ENCODE measurements at places on chromosomes 4 and X.

GRCh38 chrX:42151808-42152207 lies 228.5 kb upstream of the CASK start:
- H3K4me1 ChIP-seq = peaks cover 10% of the 10 kb centered on the region
- DNase-seq = no peak
- no peaks in the 10 kb centered on the region for H3K36me3 ChIP-seq
- H3K27ac ChIP-seq = peak overlapping the region; percentile 18

DNA sequence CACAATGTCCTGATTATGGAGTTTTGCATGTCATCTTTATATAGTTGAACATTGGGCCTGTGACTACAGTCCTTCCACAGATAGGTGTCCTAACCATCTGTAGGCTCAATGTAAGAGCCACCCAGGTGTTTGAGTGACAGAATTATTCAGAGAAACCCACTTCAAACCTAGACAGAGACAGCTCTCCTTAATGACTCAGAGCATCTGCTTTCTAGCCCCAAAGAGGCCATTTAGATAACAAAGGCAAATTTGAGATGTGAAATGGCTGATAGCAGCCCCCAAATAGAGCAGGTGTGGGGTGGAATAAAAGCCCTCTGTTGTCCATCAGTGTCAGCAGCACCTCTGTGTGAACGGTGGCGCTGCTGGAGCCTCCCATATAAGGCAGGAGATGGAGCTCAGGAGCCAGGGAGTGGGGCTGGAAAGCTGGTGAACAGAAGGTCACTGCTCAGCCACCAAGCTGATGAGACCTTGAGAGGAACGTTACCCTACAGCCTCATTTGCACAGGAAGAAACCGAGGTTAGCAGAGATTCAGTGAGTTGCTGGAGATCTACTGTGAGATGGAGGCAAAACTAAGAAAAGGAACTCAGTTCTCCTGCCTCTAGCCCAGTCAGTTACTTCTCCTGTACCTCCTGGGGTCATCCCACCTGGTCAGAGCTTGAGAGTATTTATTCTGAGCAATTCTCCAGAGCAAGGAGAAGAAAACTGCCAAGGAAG lies 153.3 kb upstream of the LNX1 start:
- DNase-seq = no peak
- H3K4me3 ChIP-seq = no peak overlapping the region
- H3K27me3 ChIP-seq = no peaks in the 10 kb centered on the region

GRCh38 chr4:88705805-88706492 lies 8.3 kb upstream of the NAP1L5 start:
- DNase-seq = no peak
- H3K36me3 ChIP-seq = peaks cover 24% of the 10 kb centered on the region
- no peak overlapping the region for H3K4me3 ChIP-seq
- peaks cover 2% of the 10 kb centered on the region for H3K4me1 ChIP-seq
- H3K27ac ChIP-seq = no peak overlapping the region
- no peaks in the 10 kb centered on the region for H3K27me3 ChIP-seq

DNA sequence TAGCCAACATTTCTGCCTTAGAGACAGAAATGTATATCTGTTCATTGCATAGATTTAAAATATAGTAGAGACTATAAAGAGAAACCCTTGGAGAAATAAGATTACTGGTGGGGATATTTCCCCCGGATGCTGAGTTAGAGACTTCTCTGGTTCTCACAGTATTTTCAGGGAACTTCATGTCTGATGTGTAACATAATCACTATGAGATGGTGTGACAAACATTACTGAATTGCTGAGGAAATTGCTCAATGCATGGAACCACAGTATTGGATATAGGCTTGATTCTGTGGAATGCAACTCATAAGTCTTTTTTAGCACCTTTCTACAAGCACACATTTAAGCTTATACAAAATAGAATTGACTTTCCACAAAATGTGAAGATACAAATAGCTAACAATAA lies 152.7 kb downstream of the SOWAHB start:
- no peaks in the 10 kb centered on the region for H3K36me3 ChIP-seq
- H3K27me3 ChIP-seq = peaks cover 18% of the 10 kb centered on the region
- no peak overlapping the region for H3K4me3 ChIP-seq
- H3K27ac ChIP-seq = no peak overlapping the region
- no peak for DNase-seq

- peak; percentile 92 for DNase-seq
- peaks cover 99% of the 10 kb centered on the region for H3K4me1 ChIP-seq
- H3K27ac ChIP-seq = peak overlapping the region; percentile 100
Measured at GRCh38 chr4:6177587-6178197, 22.7 kb downstream of the JAKMIP1 start.

DNA sequence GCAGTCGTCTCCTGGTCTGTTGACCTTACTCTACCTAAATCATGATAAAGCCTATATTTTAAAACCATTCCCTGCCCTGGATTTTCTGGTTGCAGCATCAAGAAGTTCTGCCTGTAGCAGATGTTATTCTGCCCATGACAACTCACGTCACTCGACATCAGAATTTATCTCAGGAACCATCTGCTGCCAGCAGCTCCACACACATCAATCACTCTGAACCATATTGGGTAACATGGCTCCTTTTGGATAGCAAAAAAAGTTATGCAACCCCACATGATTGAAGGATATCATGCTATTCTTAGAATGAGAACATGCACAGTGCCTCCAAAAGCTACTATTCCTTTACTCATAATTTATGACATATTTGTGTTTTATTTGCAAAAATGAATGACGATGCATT lies 341.4 kb downstream of the DHRSX start:
- H3K27ac ChIP-seq = no peak overlapping the region
- no peaks in the 10 kb centered on the region for H3K4me1 ChIP-seq
- H3K4me3 ChIP-seq = no peak overlapping the region
- H3K27me3 ChIP-seq = no peaks in the 10 kb centered on the region

- H3K27ac ChIP-seq = no peak overlapping the region
- H3K27me3 ChIP-seq = no peaks in the 10 kb centered on the region
- DNase-seq = no peak
- H3K36me3 ChIP-seq = no peaks in the 10 kb centered on the region
- H3K4me1 ChIP-seq = no peaks in the 10 kb centered on the region
Measured at GRCh38 chr4:83723609-83724008, 187.7 kb downstream of the GPAT3 start.

DNA sequence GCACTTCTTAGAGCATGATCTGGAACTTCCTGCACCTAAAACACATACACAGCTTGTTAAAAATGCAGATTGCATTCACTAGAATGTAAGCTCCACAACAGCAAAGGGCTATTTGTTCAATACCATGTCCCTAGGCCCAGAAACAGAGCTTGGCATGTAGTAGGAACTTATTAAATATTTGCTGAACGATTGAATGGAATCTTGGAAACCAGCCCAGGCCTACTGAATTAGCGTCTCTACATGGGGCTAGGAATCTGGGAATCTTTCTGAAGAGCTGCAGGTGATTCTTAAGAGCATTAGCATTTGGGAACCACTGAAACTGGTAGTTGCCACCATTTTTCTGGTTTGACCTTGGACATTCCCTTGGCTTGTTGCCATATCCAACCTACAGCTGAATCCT lies 234.1 kb downstream of the STIM2 start:
- no peaks in the 10 kb centered on the region for H3K4me1 ChIP-seq
- H3K27ac ChIP-seq = no peak overlapping the region
- no peaks in the 10 kb centered on the region for H3K27me3 ChIP-seq

DNA sequence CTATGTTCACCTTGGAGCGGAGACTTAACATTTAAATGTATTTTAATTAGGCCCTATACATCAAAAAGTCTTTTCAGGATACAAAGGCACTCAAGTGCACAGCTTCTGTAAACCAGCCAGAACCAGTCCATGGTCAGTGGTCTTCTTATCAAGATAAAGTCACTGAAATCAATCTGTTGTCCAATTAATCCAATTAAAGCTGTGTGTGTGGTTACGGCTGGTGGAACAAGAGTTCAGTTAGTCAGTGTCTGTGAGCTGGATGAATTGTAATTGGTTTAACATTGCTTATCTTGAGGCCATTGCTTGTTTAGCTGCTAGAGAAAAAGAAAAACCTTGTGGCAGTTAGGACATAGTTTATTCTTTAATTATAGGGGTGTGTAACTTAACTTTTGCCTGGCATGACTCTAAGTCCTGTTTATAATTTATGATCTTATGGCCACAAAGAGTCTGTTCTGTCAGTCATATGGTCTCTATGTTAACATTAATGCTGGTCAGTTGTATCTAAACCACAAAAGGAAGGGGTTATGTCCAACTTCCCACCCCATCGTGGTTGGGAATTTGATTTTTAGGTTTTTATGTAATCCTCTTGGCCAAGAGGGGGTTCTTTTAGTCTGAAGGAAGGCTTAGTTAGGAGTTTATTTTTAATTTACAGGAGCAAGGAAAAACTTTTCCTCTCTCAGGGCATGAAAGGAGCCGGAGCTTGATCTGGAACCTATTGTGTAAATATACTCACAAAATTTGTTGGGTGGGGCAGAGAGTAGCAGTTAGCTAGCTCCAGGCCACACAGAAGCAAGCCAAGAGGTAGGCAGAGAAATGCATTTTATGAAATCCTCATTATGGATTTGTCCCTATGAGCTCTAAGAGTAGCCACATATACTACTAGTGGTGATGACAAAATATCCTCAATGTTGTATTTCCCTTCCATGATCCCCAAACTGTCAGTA lies 665.7 kb upstream of the ACTRT1 start:
- DNase-seq = no peak
- H3K4me1 ChIP-seq = no peaks in the 10 kb centered on the region
- no peak overlapping the region for H3K4me3 ChIP-seq
- no peaks in the 10 kb centered on the region for H3K27me3 ChIP-seq

- H3K36me3 ChIP-seq = no peaks in the 10 kb centered on the region
- peaks cover 7% of the 10 kb centered on the region for H3K27me3 ChIP-seq
- no peak overlapping the region for H3K27ac ChIP-seq
Measured at GRCh38 chr4:158250321-158250720, 40.0 kb downstream of the TMEM144 start.

GRCh38 chrX:42176789-42177188 lies 253.4 kb upstream of the CASK start:
- no peak overlapping the region for H3K27ac ChIP-seq
- no peaks in the 10 kb centered on the region for H3K4me1 ChIP-seq
- no peaks in the 10 kb centered on the region for H3K36me3 ChIP-seq
- H3K4me3 ChIP-seq = no peak overlapping the region
- DNase-seq = no peak
- no peaks in the 10 kb centered on the region for H3K27me3 ChIP-seq

DNA sequence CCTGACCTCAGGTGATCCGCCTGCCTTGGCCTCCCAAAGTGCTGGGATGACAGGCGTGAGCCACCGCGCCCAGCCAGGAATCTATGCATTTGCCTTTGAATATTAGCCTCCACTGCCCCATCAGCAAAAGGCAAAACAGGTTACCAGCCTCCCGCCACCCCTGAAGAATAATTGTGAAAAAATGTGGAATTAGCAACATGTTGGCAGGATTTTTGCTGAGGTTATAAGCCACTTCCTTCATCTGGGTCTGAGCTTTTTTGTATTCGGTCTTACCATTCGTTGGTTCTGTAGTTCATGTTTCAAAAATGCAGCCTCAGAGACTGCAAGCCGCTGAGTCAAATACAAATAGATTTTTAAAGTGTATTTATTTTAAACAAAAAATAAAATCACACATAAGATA lies 44.2 kb upstream of the SHOX start:
- no peak for DNase-seq
- no peak overlapping the region for H3K4me3 ChIP-seq
- no peak overlapping the region for H3K27ac ChIP-seq
- H3K4me1 ChIP-seq = no peaks in the 10 kb centered on the region
- no peaks in the 10 kb centered on the region for H3K36me3 ChIP-seq
- H3K27me3 ChIP-seq = no peaks in the 10 kb centered on the region

- H3K4me3 ChIP-seq = no peak overlapping the region
- peaks cover 63% of the 10 kb centered on the region for H3K36me3 ChIP-seq
- peak overlapping the region; percentile 52 for H3K27ac ChIP-seq
- no peaks in the 10 kb centered on the region for H3K27me3 ChIP-seq
- no peak for DNase-seq
- peaks cover 51% of the 10 kb centered on the region for H3K4me1 ChIP-seq
Measured at GRCh38 chrX:136866337-136867095, 14.0 kb downstream of the RBMX start.

DNA sequence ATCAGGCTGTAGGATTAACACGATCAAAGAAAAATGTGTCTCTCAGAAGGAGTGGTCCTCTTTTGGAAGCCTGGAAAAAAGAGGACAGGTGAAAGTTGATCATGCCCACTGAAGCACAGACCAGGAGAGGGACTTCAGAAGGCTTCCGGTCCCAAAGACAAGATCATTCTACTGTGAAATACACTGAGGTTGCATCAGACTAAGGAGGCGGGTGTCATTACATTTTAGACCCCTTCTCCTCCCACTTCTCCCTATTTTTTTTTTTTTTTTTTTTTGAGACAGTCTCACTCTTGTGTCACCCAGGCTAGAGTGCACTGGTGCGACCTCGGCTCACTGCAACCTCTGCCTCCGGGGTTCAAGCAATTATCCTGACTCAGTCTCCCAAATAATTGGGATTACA lies 67.5 kb downstream of the RBM47 start:
- H3K27ac ChIP-seq = no peak overlapping the region
- H3K4me3 ChIP-seq = no peak overlapping the region
- peaks cover 33% of the 10 kb centered on the region for H3K4me1 ChIP-seq
- no peak for DNase-seq

GRCh38 chrX:140744085-140744484 lies 34.5 kb downstream of the LINC00632 start:
- H3K4me1 ChIP-seq = peaks cover 10% of the 10 kb centered on the region
- no peak overlapping the region for H3K27ac ChIP-seq
- no peaks in the 10 kb centered on the region for H3K27me3 ChIP-seq
- no peak for DNase-seq
- no peaks in the 10 kb centered on the region for H3K36me3 ChIP-seq
- no peak overlapping the region for H3K4me3 ChIP-seq

DNA sequence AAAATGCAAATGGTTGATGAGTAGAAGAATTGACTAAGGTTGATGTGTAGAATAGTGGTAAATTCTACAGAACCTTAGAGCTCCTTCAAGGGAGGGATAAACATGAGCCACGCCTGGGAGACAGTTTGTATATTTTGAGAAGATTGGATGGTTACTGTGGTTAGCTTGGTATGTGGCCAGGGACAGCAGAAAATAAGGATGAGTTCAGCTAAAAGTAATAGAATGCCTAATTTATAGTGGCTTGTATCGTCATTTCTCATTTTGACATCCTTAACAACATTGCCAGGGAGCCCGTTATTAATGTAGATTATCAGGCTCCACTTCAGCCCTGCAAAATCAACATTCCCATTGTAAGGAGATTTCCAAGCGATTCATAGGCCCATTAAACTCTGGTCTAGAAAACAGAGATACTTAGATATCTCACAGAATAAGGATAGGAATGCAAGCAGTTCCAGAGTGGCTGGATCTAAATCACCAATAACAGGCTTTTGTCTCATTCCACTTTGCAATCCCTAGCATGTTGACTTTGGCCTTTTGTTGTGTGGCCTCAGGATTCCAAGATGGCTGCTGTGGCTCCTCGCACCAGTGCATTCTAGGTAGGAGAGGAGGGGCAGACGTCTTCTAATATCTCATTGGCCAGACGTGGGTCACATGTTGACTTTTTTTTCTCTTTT lies 6.4 kb upstream of the PTTG2 start:
- no peak for DNase-seq
- peaks cover 11% of the 10 kb centered on the region for H3K4me1 ChIP-seq
- no peak overlapping the region for H3K4me3 ChIP-seq
